ENCODE measurements at places on chromosomes 11 and 22. TPM values are rescaled to one million over a fixed set of nuclear protein-coding genes. Genes with fewer than 3 reads are reported as not detected.

GRCh38 chr11:75505916-75506692 lies 19.6 kb downstream of the GDPD5 start:
- DNase-seq, result peak; percentile 72

GGTLC2 gene
- total RNA-seq, result not detected

- DNase-seq, result no peak
Measured at GRCh38 chr11:17992916-17993315, 19.9 kb downstream of the SERGEF start.

GRCh38 chr11:75721852-75722668 lies 4.4 kb downstream of the MOGAT2 start:
- DNase-seq, result no peak

OR51B5 gene
- 0.31 TPM for total RNA-seq

LMO1 gene
- 1.3 TPM for total RNA-seq

CABP7 gene
- 0.09 TPM for total RNA-seq

All from muscle of leg (tissue), 16 donors.